ENCODE measurements at places on chromosomes 3 and 15.

GRCh38 chr3:165195640-165196576 is at the start of gene SLITRK3:
Gene SLITRK3, minus strand, starts transcription at chr3:165196384. Its CDS starts 5,554 bp downstream, at chr3:165190830.
- no peak for DNase-seq

- DNase-seq, result no peak
Measured at GRCh38 chr3:149356044-149356592, 21.3 kb downstream of the TM4SF1 start.

DNA sequence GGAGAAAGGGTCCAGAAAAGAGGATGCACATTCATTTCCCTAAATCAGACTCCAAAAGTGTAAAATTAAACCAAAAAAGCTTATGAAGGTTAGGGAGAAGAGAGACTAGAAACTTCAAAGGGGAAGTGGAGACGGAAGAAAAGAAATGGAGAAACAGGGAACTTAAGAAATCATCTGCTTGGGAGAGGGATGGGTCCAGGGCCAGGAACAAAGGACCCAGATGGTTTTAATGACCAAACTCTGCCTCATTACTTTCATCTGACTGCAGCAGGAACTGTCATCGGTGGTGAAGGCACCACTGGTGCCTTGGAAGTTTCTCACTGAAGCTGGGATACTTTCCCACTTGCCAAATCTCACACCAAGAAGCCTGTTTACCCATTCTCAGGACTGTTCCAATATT is 70.5 kb upstream of the SLC4A7 start:
- DNase-seq, result no peak

DNA sequence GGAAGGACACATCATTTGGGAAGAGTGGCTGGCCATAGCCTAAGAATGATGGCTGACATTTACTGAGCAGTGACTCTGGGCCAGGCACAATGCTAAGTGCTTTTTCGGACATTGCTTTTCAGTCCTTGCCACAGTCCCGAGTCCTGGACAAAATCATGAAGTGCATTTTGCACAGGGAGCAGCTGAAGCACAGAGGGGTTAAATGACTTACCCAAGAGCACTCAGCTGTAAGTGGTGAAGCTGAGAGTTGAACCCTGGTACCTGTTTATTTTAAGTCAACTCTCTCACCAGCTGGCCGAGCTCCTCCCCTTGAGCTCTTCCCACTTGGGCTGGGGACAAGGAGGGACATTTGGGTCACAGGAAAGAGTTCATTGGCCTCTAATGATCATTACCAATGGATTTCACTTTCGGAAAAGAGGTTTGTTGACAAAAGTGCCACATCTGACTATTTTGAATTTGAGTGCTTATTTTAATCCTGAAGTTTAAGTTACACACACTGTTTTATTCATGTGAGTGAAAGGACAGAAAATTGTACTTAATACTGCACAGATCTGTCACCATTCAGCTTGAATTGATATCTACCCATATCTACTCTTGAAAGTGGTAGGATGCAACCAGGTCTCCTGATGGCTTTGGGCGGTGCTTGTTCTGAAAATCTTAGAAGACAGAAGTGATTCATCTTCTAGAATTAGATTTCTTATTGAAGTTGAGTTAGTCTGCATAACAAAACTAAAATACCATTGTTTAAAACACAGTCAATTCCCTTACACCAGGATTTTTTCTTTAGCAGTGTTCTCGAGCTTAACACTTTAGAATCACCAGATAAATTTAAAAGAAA is 368.7 kb upstream of the PROK2 start:
- no peak for DNase-seq

DNA sequence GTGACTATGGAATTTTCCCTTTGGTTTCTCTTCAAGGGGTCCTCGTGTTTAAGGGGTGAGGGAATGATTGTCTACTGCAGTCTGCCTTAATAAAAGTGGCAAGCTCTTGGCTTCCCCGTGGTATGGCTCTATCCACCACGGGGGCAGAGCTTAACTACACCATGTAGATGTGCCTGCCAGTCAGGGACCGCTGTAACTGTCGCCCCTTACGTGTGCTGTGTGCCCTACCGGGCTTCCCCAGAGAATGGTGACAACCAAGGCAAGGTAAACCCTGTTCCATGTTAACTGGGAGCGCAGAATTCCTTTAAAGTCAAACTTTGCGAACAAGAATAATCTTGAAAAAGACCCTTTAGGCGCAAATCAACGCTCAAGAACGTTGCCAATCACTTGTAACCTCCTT is 966 bp upstream of the C3orf80 start:
- no peak for DNase-seq

DNA sequence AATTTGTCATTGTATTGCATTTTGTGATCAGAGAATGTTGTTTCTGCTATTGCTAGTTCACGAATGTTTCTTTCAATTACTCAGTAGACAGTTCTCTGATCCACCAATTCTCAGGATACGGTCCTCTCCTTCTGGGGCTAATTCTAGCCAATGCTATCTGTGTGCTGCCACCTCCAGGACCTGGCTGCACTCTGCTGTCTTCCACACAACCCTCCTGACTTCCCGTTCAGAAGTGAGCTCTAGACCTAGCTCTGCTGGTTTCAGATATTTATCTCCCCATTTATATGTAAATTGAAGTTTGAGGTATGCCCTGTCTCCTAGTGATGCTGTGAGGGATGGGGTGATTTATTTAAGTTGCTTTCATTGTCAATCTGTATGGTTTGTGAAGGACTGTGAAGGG is 21.7 kb upstream of the UBL7 start:
- no peak for DNase-seq

DNA sequence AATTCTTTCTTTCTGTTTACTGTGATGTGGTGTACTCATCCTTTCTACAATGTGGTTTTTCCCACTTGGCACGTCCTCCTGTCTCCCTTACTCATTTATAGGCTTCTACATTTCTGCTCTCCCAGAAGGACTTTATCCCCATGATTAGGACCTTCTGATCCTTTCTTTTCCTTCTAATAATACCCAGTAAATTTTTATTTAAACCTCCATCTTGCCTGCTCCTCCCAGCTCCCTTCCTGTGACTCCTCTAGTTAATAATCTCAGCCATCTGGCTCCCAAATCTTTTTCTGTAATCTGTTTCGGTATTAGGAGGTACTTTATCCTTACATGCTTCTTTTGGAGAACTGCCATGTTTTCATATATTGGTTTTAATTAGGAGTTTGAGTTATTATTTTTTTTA is 11.2 kb upstream of the P2RY1 start:
- DNase-seq, result no peak

DNA sequence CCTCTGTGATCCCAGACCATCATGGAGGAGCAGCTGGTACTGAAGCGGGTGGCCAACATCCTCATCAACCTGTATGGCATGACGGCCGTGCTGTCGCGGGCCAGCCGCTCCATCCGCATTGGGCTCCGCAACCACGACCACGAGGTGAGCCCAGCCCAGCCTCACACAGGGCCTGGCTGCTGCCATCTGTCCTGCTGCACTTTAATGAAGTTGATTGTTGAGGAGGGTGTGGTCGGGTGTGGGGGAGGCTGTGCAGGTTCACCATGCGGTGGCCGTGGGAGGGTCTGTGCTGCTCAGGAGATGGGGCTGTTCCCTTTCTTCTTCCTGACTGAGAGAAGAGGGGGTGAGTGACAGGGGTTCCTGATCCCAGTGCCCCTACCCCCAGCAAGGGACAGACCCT is 30.6 kb downstream of the ACAD9 start:
- no peak for DNase-seq

DNA sequence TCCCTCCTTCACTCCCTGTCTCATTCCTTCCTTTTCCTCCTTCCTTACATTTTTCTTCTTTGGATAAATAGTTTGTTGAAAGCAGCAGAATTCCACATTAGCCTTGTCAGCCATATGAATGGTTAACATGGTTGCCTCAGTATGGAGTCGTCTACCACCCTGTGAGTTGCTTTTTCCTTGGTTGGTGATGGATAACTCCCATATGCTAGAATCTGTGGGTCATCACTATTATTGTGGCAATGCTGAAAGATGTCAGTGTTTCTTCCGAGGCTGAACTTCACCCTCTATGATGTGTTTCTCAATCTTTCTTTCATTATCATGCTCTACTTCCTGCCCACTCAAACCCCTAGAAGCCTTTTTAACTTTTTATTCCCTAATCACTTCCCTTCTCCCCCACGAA is 481.8 kb upstream of the KCNMB2 start:
- DNase-seq, result no peak

GRCh38 chr15:25527118-25527517 is 88.3 kb upstream of the UBE3A start:
- DNase-seq, result no peak

- no peak for DNase-seq
Measured at GRCh38 chr15:71202712-71203111, 87.4 kb downstream of the THSD4 start.

Measured in right atrium auricular region (tissue), 2 donors.